ENCODE measurements at places on chromosomes 1 and 21. TPM values are rescaled to one million over a fixed set of nuclear protein-coding genes. Genes with fewer than 3 reads are reported as not detected.

CBR1 gene
- total RNA-seq, result 20.5 TPM

LCE3E gene
- not detected for total RNA-seq

DNA sequence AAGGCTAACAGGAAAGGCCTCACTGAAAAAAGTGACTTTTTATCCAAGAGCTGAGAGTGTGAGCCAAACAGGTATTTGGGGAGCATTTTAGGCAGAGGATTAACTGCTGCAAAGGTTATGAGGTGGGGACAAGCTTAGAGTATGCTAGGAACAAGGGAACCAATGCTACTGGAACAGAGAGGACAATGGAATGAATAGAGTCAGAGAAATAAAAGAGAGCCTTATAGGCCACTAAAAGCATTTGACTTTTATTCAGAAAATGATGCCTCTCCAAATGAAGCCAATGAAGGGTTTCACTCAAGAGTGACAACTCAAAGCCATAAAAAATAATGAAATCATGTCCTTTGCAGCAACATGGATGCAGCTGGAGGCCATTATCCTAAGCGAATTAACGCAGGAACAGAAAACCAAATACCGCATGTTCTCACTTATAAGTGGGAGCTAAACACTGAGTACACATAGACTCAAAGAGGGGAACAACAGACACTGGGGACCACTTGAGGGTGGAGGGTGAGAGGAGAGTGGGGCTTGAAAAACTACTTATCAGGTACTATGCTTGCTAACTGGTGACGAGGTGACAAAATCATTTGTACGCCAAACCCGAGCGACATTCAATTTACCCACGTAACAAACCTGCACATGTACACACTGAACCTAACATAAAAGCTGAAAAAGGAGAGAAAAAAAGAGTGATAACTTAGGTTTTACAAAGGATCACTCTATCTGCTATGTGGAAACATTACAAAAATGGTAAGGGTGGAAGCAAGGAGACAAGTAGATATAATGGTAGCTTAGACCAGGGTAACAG, 11.1 kb downstream of the PTP4A2 start:
- DNase-seq, result no peak

DNA sequence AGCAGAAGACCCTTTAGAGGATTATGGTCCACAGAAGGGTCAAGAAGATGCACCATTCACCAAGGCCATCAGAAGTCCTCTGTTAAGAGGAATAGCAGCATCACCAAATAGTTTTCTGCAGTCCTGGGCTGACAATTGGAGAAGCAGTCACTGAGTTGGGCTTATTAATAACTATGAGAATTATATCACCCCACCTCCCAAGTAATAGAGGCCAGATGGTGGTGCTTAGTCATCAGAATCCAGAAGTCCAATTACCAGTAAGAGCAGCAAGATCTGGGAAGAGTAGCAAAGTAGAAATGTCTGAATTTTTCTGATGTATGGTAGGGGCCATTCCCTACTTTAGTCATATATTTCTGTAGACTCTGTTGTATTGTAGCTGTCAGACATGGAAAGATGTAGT, 6.1 kb upstream of the PSMA5 start:
- no peak for DNase-seq

DNA sequence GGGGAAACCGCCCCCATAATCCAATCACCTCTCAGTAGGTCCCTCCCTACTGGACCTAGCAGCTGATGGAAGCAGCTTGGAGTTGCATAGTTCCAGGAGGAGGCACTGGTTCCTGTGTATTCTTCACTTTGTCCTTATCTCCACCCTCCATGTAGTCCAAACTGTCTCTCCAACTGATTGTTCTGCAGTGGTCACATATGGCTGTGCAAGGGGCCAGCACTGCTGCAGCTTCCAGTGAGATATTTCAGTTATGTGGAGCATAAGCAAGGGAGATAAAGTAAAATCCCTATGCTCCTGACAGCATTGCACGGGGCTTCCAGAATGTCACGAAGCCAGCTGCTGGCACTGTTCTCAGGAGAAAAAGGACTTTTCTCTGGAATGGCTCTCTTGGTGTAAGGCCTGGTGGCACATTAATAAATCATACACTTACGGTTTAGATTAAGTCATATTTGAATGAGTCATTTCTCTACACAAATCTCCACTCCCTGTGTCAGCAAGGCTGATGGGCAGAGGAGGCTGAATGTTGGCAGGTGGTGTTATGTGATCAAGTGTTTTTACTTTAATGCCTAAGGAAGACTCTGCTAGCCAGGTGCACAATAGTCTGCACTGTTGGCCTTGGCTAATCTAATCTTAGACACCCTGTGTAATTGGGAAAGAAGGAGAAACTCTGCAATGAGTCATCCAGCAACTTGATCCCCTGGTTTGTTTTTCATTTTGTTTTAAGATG, 93.4 kb downstream of the KCNK1 start:
- DNase-seq, result no peak

- DNase-seq, result no peak
Measured at GRCh38 chr1:114551400-114551799, 30.0 kb downstream of the BCAS2 start.

- DNase-seq, result no peak
Measured at GRCh38 chr1:3654549-3655281, 2.4 kb downstream of the TP73 start.
